ENCODE measurements at places on chromosomes 16 and 17.

DNA sequence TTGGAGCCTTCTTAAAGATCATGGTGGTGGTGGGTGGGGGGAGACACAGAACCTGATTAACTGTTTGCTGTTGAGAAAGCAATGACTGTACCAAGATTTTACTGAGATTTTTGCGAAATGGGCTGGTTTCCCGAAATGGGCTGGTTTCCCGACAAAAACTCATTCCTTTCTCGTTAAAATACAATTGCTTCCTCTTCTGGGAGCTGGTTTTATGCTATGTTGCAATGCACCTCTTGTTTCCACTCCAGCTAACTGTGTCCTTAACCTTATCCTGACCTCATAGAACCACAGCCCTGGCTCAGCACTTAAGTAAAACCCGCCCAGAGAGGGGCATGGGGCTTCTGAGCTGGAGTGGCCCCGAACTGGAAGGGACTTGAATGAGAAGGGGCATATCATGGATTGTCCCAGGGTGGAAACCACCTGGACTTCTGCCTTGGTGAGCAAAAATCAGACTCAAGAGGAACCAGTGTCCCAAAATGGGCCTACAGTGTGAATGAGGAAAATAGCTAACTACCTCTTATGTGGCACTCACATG is 20.9 kb downstream of the FAM20A start:
- DNase-seq: no peak

- no peak for DNase-seq
Measured at GRCh38 chr16:79519448-79519847, 81.1 kb downstream of the MAF start.

DNA sequence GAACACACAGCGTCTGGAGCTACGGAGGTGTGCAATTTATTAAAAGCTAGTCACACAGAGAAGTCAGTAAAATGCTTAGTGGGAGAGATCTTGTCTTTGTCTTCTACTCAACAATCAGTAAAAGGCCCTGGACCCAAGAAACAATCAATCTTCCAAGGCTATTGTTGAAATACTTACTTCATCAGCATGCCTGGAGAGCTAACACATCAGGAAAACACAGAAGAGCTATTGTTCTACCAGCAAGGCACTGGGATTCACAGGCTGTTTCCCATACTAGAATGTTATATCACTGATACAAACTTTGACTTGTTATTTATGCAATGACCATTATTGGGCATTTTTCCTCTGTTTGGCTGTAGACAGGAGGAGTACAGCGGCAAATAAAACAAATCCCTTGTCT is 247.8 kb upstream of the ERCC4 start:
- DNase-seq: no peak

GRCh38 chr16:1579214-1579613 is 32.7 kb downstream of the IFT140 start:
- no peak for DNase-seq

- DNase-seq: no peak
Measured at GRCh38 chr17:20189302-20189701, 180.1 kb downstream of the SPECC1 start.

- no peak for DNase-seq
Measured at GRCh38 chr17:63555500-63556156, 5.4 kb downstream of the DCAF7 start.

DNA sequence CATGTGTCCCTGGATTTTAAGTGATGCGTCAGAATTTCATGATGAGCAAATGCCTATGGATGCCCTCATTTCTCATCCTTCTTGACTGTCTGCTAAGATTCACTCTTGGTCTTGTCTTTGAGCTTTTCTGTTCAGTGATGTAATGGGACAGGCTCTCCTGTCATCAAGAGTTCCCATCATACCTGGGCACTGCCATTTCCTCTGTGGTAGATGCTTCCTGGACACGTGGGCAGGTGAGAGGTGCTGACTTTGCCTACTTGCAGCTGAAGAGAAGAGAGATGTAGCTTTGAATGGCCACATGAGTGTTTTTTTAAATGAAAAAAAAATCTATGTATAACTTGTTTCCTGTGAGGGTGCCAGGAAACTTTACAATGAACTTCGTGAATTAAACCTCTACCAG is 557.7 kb downstream of the MAF start:
- DNase-seq: no peak

- peak; percentile 69 for DNase-seq
Measured at GRCh38 chr17:41486809-41487530, 2.7 kb downstream of the KRT36 start.

GRCh38 chr16:2769100-2769529 is 8.0 kb downstream of the ELOB start:
- DNase-seq: no peak

DNA sequence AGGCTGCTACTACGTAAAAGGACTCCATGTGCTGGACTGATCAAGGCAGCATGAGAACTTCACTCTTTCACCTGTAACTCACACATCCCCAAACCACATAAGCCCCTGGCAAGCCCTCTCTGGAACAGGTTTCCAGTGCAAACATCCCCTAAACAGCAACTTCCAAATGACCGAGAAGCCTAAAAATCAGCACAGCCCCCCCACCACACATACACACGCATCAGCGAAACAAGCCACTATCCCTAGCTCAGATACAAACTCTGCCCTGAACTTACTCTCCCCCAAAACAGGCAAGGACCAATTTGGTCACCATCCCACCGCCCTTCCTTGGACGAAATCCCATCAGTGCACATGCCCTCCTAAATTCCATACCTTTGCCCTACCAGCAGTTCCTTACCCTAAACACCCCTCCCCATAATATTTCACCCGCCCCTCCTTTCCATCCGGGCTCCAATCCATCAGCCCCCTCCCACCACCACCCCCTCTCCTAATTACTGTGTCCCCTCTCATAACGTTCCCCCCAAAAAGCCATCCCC is 735 bp downstream of the LSM12 start:
- DNase-seq: peak; percentile 19

- no peak for DNase-seq
Measured at GRCh38 chr17:27521281-27522027, 65.2 kb downstream of the KSR1 start.

- DNase-seq: no peak
Measured at GRCh38 chr16:67264277-67264676, 15.1 kb upstream of the PLEKHG4 start.

- no peak for DNase-seq
Measured at GRCh38 chr17:74599023-74599399, 6.9 kb upstream of the CD300LD start.

DNA sequence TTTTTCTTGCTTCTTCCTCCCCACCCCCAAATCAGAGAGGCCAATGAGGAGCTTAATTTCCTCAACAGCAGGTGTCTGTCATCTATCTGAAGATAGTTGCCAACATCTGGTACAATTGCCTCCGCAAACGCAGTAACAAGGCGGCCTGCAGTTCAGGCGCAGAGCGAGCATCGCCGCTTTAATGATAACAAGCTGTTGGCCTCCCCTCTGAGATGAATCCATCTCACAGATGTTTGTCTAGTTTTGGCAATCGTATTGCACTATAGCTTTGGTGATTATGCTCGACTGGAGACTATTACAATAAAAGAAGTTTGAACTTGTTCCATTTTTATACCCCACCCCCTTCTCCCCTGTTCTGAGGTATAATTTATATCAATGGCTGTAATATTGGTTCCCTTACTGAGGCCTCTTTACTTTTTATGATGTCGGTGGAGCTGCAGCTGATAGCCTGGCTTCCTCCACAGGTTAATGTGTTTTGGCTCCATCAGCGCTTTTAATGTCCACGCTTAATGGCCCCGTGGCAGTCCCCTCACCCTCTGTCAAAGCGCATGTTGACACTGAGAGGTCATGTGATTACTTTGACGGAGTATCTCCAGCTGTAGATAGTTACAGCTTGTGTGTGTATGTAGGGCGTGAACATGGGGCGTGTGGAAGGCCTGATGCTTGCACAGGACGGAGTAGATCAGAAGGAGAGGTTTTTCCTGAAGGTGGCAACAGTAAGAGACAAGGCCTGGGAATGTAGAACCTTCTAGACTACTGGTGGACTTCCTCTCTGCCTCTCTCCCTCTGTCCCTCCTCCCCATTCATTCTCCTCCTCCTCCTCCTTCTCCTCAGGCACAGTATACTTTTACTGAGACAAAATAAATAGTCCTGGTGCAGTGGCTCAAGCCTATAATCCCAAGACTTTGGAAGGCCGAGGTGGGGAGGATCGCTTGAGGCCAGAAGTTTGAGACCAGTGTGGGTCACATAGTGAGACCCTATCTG is 164.7 kb downstream of the MSI2 start:
- peak; percentile 13 for DNase-seq

DNA sequence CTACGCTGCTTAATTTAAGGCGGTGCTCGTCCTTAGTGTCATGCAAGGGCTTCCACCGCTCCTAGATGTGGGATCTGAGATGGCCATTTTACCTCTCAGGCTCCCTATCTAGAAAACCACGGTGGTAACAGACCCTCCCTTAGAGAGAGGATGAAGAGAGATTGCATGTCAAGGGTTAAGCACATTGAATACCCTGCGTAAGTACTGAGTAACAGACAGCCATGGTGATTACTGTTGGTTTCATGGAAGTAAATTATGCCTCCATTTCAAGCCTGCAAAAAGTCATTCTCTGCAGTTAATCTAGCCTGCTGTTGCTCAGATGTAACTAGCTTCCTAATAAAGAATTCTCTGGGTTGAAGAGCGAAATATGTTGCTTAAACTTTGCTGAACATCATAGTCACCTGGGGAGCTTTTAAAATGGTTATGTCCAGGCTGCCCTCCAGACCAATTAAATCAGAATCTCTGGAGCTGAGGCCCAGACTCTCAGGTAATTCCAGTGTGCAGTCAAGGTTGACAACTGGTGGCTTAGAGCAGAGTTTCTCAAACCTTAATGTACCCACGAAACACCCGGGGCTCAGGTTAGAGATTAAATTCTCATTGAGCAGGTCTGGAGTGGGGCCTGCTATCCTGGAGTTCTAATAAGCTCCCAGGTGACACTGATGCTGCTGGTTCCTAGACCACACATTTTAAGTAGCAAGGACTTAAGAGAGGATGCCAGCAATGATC is 167.1 kb downstream of the SNX29 start:
- DNase-seq: no peak

DNA sequence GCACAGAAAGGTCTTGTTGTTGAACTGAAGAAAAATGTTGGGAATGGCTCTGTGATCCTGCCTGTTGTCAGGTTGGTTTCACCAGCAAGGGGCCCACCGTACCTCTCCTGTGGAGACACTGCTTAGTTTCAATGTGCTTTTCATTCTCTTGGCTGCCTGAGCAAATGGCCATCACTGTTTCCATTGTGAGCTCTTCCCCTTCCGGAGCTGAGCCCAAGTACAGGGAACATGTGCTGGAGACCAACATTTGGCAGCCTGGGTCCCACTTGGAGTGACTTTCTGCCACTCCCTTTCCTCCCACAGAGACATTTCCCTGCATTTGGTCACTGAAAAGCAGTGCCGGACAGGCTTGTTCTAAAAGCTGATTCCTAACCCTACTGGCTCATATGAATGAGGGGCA is 23.1 kb downstream of the GABARAPL2 start:
- DNase-seq: no peak

- DNase-seq: peak; percentile 24
Measured at GRCh38 chr17:62995377-62995885, 29.4 kb downstream of the TANC2 start.

DNA sequence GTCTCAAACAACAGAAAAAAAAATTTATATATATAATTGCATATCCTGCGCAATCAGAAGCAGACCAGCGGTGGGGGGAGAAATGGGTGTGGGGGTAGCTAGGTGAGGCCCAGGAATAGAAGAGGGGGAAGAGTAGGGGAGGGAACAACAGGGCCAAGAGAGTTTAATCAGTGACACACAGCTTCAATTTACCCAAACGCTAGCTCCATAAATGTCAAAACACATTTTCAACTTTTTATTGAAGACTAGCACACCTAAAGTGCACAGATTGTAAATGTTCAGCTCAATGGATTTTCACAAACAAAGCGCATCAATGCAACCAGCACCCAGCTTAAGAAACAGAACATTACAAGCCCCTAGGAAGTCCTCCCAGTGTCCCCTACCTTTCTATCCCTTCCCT is 24.8 kb upstream of the NAGS start:
- DNase-seq: no peak

DNA sequence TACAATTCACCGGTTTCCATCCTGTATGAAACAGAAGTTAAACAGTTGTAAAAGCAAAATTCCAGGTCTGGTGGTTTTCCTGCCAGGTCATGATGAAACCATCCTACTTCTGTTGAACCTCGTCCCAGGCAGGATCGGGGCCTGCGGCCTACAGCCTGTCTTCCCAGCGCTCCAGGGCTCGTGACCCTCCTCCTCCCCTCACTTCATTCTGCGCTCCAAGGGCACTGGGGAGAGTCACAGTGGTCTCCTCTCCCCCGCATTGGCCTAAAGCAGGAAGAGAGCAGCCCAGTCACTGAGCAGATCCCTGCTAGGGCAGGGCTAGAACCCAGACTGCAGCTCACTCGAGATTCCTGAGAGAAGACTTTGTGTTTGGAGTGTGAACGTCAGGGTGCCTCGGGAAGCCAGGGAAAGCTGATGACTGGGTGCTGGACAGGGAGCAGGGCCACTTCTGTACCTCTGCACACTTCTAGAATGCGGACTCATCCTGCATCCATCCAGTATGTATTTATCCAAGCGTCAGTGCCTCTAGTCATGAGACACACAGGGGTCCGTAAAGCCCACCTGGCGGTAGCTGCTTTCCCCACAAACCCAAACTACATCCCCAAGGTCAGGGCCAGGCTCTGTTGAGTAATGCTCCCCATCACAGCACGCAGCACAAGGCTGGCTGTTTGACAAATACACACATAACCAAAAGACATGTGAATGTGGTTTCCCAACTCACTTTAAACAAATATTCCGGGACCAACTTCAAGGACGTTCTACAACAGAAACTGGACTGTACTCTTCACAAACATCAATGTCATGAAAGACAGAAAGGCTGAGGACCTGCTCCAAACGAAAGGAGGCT is 1.7 kb upstream of the ITGAE start:
- DNase-seq: no peak

DNA sequence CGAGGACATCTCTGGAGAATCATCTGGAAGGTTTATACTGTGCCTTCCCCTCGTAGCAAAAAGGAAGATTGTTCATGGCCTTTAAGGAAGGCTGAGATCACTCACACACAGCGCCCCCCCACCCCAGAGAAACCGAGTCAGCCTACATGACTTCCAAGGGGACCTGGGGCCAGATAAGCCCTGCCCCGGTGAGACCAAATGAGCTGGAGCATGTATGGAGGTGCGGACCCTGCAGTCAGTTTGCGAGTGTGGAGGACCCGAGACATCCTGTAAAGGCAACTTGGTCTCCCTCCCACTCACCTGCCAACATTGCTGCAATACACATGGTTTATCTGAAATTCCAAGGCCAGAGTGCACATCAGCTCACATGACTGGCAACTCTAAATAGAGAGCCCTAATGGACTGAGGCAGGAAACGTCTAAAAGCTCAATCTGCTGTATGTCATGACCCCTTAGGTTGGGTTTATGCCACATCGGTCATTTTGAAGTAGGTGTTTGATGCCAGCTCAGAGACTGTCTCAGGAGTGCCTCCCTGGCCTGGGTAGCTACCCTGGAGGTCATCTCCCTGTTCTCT is 233.6 kb downstream of the CPPED1 start:
- no peak for DNase-seq

All from hematopoietic multipotent progenitor cell treated with erythropoietin and hydrocortisone succinate and interleukin-3 and kit ligand, for 17 days (in vitro differentiated cells).